ENCODE measurements at places on chromosomes 11 and 22.

- peak; percentile 44 for DNase-seq
Measured at GRCh38 chr11:2269601-2270321, 627 bp downstream of the ASCL2 start.

GRCh38 chr22:29328055-29328454 lies 12.6 kb upstream of the RASL10A start:
- DNase-seq: no peak

GRCh38 chr22:37508431-37508992 lies 10.7 kb downstream of the CARD10 start:
- DNase-seq: no peak

GRCh38 chr11:64134963-64135362 lies 30.9 kb downstream of the MACROD1 start:
- no peak for DNase-seq

- no peak for DNase-seq
Measured at GRCh38 chr22:42301077-42301741, 30.8 kb upstream of the TCF20 start.

- no peak for DNase-seq
Measured at GRCh38 chr11:117159892-117160291, 15.8 kb downstream of the PAFAH1B2 start.

DNA sequence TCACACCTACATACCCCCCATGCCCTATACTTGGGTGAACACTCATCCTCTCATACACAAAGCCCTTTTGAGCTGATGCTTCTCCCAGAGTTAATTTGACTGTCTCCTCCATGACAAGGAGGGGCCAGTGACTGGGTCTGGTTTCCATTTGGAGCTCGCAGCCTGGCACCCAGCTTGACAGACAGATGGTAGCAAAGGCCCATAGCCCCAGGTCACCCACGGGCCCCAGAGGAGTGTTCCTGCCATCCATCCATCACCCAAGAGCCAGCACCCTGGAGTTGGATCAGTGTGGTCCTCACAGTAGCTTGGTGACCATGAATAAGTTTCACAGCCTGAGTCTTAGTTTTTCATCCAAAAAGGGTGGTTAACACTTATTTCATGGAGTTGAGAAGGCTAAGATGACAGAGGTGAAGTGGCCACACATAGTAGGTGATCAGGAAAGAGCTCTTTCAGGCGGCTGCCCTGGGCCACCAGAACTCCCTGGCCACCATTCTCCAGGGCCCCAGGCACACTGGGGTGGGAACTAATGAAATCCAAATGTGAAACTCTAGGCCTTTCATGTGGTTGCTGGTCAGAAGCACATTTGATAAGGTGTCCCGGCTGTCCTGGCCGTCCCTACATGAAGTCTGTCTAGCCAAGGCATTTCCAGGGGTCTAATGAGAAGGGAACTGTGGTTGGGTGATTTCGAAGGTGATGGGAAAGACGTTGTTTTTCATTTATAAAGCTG lies 42.4 kb downstream of the LIF start:
- DNase-seq: no peak

GRCh38 chr22:25656724-25657123 lies 85.3 kb upstream of the MYO18B start:
- no peak for DNase-seq

DNA sequence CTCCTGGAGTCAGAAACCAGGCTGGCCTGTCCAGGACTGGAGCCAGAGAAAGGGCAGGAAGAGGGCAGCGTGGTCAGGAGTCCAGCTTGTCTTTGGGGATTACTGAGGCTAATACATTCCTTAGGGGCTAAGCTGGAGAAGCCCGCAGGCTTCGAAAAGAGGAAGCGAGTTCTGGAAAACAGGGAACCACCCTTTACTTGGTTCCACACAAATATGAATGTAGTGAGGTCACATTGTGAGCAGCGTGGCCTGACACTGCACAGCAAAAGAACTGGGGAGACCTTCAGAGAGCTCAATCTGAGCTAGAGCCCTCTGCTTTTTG lies 132.3 kb downstream of the CEP164 start:
- DNase-seq: no peak

- no peak for DNase-seq
Measured at GRCh38 chr11:64772303-64773018, 5.9 kb downstream of the SF1 start.

- DNase-seq: no peak
Measured at GRCh38 chr11:77063861-77064260, 2.9 kb upstream of the CAPN5 start.

DNA sequence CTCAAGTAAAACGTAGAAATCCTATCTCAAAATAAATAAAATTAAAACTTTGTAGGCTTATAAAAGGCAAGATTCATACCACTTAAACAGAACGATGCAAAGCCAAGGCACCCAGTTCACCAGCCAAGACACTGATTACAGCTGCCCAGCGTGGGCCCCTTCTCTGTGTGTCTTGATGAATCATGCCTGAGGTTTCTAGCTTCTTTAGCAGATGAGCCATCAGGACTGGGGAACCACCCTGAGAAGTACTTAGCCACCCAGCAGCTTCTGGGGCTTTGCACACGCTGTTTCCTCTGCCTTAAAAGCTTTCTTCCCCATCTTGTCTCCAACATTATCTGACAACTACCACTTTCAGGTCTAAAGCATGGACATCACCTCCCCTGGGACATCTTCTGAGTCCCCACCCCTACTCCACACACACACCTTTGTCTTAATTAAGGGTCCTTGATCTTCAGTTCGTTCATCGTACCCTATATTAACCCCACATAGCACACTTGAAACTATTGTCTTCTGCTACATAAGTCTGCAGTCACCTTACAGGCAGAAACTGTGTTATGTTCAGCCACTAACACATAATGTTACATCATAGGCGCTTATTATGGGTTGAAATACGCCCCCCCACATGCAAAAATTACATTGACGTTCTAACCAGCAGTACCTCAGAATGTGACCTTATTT lies 8.7 kb upstream of the LAYN start:
- peak; percentile 88 for DNase-seq

- no peak for DNase-seq
Measured at GRCh38 chr11:93468290-93468689, 74.9 kb downstream of the SMCO4 start.

- no peak for DNase-seq
Measured at GRCh38 chr11:17633279-17633986, 85.9 kb upstream of the MYOD1 start.

GRCh38 chr22:44107340-44107739 lies 73.4 kb upstream of the PARVG start:
- no peak for DNase-seq

DNA sequence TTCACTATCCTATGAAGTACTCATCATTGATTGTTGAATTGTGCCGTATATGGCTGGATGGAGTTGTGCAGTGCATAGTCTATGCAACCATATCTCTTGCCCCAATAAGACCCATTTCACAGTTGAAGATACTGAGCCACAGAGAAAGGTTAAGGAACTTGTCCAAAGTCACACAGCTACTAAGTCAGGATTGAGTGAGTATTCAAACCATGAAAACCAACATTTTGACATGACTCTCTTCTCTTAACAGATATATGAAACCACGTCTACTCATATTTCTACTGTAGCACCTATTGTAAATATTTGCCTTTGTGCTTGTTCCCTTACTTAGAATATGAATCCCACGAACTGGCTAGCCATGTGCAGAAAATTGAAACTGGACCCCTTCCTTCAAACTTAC lies 58.1 kb downstream of the MAML2 start:
- no peak for DNase-seq

DNA sequence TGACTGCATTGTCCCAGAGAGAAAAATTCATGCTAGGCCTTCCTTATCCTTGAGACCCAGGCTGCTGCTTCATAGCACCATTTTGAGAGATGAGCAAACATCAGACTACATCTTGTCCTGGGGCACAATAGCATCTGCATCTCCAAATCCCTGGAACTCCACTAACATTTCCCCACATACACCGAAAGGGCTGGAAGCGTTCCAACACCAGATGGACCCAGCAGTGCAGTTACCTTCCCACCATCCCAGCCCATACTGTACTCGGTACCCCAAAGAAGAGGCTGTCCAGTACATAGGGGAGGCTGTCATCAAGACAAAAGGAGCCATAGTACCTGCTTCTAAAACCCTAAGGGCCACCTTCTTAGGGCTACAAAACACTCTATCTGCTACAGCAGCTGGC lies 547.2 kb upstream of the CHORDC1 start:
- no peak for DNase-seq
